ENCODE measurements at places on chromosomes 3 and 15.

DNA sequence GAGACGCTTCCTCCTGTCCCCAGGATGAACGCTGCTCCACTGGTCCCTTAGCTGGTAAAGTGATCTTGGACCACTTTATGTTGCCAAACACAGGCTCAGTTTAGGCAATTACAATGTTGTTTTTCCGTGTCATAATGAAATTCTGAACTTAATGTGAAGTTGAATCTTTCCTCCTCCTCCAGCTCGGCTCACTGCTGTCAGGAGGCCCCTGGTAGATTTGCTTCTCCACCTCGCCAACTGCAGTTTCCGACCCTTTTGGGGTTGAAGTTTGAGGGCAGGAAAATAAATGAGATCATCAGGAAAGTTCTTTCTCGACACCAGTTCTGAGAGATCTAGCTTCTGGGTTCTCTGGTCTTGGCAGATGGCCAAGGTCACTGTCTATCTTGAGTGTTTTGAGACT lies 27.8 kb downstream of the CFAP161 start:
- no peak for DNase-seq

DNA sequence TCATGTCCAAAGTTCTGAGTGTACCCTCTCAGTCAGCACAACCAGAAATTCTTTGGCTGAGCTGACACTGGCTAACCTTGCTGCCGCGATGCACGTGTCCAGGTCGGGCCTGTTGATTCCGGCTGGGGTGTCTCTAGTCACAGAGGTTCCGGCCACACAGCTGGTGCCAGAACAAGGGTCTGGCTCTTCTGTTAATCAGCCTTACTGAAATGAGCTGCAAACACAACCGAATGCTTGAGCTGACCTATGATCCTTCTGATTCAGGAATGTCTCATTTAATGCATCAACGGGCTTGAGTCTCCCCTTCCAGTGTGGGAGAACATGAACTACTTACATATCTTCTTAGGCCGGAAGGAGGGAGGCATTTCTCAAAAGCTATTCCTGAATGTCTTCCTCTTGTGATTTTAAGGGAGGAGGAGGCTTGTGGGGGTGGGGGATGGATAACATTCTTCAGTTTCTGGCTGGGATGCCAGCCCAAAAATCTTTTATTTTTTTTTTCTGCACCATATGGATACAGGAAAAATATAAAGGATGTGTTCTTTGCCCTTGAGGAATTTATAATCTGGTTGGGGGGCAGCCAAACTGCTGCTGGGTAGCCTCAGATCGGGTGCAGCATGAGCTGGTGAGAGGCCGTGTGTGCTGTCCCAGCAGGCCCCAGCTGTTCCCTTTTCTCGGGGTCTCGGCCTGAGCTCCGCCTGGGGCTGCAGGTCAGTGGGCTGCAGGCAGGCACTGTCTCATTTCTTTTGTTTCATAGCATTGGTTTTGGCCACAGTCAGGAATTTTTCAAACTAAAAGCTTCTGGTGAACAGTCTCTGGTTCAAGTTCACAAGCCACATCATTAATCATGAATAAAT lies 319.1 kb upstream of the TBL1XR1 start:
- no peak for DNase-seq

DNA sequence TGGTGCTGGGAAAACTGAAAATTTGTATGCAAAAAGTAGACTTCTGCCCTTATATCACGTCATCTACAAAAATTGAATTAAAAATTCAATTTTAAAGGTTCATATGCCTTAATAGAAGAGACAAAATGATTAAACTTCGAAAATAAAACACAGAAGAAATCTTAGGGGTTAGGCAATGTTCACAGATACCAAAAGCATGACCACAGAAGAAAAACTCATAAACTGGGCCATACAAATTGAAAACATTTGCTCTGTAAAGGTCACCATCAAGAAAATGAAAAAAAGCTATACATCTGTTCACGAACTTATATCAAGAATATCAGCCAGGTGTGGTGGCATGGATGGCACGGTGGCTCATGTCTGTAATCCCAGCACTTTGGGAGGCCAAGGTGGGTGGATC lies 245.1 kb downstream of the PCCB start:
- no peak for DNase-seq

DNA sequence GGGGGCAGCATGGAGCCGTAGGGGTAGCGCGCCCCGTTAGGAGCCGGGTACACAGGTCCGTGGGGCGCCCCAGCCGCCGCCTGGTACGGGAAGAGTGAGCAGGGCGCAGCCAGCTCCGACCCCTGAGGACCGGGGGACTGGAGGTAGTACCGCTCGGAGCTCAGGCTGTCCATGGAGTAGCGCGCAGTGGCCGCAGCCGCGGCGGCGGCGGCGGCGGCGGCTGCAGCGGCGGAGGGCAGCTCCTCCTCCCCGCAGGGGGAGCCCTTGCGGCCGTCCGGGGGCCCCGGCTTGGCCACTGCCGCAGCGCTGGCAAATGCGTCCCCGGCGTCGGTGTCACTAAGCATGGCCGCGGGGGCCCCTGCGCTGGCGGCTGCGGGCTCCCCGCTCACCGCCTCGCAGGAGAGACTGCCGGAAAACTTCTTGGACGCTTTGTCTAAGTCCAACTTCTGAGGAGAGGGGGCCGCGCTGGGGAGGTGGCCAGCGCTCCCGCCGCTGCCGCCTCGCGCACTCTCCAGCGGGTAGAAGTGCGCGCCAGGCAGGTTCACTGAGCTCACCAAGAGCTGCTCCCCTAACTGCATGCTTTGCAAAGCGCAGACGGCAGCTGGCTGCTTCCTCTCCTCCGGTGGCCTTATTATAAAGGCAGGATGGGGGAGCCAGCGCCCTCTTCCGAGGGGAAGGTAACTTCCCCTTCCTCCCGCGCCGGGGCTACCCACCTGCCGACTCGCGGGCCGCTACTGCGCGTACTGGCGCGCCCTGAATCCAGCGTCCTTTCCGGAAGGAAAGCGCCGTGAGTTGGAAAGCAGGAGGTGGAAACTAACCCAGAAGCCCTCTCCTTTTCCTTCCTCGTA lies at the start of gene EOMES:
EOMES (minus strand) TSS at position 607 of the 848 bp plus-strand sequence; CDS start at position 578, 29 bp downstream.
- DNase-seq, result peak; percentile 56

GRCh38 chr3:141368062-141368924 lies at the start of gene ZBTB38:
Gene ZBTB38 (plus strand): TSS chr3:141368504. CDS start chr3:141442389, 73,885 bp downstream.
- no peak for DNase-seq

- DNase-seq, result no peak
These were observed 30.0 kb downstream of the U2SURP start for GRCh38 chr3:143031327-143031726.

- DNase-seq, result no peak
These were observed 13.8 kb upstream of the GATA2 start for GRCh38 chr3:128506754-128507153.

DNA sequence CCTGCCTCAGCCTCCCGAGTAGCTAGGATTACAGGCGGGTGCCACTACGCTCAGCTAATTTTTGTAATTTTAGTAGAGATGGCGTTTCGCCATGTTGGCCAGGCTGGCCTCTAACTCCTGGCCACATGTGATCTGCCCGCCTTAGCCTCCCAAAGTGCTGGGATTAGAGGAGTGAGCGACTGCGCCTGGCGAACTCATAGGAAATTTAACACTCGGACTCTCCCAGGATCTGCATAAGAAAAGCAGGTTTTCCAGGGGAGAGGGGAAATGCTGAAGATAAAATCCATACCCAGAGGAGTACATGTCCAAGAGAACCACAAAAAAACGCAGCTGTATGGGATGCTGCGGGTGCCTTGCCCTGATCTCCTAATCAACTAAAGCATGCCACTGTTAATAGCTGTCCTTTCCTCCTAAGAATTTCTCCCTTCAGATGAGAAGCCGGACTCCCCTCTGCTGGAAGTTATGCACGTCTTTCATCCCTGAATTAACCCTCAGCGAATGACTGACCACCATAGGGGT lies 25.3 kb upstream of the TGFBR2 start:
- DNase-seq, result no peak

- no peak for DNase-seq
These were observed 363.8 kb upstream of the NAALADL2 start for GRCh38 chr3:174495311-174495710.

DNA sequence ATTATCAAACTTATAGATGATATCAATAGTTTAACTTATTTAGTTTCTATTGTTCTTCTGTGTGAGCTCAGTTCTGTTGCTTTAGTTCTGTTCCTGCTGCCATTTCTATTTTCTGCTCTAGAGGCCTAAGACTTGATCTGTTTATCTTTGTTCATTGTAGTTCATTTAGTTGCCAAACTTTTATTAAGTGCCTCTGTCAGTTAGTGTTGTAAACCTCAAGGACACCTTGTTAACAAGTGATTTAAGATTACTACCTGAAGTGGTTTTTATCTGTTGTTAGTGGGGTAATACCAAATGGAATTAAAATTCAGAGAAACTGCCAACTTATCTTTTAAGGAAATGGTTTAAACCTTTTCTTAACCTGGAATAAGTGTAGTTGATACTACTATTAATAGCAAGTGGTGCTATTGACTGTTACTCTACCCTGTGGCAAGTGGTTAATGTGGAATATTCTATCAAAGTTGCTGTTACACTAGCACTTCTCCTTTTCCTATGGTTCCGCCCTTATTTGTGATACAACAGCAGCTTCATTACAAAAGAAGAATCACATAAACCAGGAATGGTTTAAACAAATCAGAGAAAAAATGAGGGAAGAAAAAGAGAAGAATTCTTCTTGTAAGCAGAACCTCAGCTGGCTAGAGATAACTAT lies 500.6 kb upstream of the GOLIM4 start:
- no peak for DNase-seq

DNA sequence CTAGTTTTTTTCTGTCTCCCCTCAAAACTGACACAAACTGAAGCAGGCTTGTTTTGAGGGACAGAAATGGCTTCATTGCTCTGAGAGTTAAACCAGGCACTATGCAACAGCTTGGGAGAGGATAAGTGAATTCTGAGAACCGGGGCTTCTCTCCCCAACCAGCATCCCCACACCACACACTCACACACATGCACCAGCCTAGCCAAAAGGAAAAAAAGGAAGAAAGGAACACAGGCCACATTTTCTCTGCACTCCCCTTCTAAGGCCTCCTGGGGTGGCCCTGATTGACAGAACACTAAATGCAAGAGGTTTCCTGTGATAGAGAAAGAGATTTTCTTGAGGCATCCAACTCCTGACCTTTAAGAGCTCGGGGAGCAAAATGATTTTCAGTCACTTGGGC lies 177.5 kb downstream of the TLE3 start:
- no peak for DNase-seq

DNA sequence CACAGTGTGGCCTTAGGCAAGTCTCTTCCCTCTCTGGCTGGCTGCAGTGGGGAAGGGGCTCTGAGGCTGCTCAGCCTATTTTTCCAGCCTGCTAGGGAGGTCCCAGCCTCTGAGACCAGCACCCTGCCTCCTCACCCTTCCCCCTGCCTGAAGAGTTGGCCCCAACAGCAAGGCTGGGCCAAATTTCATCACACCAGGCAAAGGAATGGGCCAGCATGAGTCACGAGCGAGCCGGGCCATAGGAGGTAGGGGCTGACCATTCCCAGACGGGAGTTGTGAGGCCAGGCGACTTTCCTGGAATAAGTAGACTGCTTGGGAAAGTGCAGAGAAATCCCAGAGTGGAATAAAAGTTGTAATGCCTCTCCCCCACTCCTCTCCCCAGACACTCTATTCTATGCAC lies 5.7 kb upstream of the FBLN2 start:
- DNase-seq, result no peak

DNA sequence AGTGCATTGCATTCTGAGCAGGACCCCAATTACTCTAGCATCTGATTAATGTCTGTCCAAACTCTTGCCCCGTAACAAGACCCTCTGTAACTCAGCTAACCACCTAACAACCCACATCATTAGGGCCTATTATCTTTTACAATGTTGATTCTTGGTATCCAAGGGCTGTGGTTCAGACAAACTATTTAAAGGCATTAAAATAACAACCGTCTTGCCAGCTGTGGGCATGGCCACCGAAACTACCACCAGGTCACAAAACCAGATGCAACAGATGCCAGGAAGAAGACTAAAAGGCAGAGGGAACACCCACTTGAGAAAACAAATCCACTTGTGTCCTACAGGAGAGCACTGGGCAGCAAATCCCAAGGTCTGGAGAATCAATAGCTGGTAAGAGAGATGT lies 262.9 kb downstream of the ERC2 start:
- DNase-seq, result no peak

DNA sequence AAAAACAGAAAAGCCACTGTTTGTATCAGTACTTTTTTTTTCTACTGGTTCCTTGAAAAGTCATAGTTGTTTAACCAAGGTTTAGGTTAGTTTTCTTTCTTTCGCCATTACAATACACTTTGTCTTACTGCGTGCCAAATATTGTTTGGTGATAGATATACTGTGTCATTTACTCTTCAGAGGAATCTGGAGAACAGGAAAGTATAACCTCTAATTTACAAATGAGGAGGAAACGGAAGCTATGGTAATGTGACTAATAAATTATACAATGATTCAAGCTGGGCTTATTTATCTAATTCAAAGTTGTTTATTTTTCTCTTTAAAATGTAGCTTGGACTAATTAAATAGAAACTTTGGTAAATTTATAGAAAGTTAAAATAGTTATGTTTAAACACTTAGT lies 96.2 kb upstream of the ROBO2 start:
- no peak for DNase-seq

DNA sequence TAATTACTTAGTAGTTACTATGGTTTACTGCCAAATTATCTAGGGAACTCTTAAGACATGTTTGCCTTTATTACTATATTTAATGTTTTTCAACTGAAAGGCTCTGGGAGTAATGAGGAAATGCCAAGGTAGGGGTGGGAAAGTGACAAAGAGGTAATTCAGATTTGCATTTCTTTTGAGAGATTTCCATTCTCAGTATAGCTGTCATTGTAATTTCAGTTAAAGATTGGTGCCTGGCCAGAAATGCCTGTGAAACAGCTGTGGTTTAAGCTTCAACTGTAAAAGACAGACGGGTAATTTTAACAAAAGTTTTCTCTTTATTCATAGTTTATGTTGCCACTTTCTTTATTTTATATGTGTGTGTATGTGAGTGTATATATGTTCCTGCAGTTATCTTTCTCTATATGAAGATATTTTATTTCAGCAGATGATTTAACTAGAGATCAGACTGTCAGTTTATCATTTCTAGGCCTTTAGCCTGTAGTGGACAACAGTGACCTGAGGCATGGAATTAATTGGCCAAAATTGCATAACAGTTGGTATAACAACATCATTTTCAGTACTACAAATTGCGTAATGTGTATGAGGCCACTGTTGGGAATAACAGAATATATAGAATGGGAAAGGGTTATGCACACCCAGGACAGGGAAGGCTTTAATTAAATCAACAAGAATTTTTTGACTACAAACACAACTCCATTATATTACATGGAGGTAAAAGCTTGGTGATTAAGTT lies 119.0 kb downstream of the BBX start:
- no peak for DNase-seq

GRCh38 chr15:78909160-78909695 lies 35.6 kb downstream of the CTSH start:
- no peak for DNase-seq

Data from stimulated activated naive CD4-positive, alpha-beta T cell treated with Interleukin-2 at 50 U/mL for 16 hours (primary cell).